ENCODE measurements at places on chromosomes 4 and X.

DNA sequence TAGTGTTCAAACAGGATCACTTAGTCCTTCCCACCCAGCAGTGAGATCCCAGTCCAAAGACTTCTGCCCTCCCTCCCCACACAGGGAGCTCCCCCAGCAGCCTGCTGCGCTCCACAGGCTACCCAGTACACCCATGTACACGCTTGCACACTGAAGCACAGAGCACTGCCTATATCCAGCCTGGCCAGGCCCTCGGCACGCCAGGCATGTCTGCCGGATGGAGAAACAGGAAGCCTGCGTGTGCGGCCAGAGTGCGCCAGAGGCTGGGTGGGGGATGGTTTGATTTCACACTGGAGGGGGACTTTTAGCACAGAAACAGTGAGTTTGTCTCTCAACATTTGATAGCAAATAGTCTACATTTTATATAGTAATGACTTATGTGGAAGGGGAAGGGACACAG is 833.5 kb upstream of the IGFBP7 start:
- no peak for DNase-seq

GRCh38 chr4:112514647-112515197 is 1.3 kb downstream of the NEUROG2 start:
- no peak for DNase-seq

DNA sequence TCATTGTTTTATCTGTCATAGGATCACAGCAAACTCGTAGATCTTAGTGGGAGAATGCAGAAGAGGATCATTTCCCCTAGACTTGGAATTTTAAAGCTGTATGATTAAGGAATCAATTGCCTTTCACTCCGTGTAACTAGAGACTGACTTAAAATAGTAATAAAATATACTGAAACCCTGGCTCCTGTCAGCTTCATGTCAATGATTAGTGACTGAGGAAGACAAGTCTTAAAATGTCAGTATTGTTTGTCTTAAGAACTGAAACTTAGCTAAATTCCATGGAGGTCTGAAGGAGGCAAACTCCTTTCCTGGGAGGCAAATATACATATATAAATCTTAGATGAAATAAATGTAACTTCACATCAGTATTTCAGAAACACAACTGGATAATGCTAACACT is 1016.7 kb upstream of the PCDH10 start:
- DNase-seq, result no peak

- DNase-seq, result no peak
These were observed 23.5 kb upstream of the SLC34A2 start for GRCh38 chr4:25632135-25632534.

DNA sequence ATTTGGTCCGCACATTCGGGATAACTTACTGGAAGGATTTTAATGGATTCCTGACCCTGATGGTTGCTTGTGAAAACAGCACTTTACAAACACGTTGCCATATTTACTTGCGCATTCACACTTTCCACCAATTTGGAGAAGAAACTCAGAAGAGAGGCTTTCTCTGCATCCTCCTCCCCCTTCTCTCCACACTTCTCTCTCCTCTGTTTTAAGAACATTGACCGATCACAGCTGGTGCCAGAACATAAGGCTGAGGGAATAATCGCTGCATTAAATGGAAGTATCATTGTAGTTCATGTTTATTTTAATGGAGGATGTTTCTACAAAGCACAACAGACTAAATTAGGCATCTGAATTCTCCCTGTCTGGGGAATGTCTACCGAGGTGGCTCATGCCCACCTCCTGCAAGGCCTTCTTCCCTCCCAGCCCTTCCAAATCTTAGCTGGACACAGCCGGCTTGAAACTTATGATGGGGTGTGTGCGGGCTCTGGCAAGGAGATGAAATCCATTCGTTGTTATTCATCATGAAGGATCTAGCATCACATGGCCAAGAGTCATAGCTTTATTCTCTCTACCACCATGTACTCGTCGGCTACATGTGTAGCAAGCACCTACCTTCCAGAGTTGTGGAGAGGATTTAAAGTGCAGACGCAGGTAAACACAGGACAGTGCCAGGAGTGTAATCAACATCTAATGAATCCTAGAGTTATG is 204.1 kb downstream of the LDB2 start:
- no peak for DNase-seq

- DNase-seq, result no peak
These were observed 56.1 kb downstream of the LUZP4 start for GRCh38 chrX:115345615-115346014.

DNA sequence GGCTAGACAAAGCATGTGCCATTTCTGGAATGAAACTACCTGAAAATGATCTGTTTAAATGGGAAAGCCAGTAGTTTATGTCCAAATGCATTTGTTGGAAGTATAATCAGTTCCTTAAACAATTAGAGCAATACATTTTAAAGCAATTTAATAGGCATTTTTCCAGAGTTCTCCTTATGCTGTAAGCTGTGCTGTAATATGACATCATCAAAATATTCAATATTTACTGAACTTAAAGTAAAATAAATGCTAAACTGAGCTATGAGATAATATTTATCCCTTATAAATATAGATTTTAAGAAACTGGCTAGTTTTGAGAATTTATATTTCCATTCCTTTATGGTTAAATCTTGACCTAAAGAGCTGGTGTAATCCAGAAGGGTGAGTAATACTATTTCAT is 7.9 kb downstream of the SLC4A4 start:
- no peak for DNase-seq

GRCh38 chrX:22666441-22666840 is 333.3 kb upstream of the DDX53 start:
- no peak for DNase-seq

- DNase-seq, result no peak
These were observed 4.6 kb downstream of the SHROOM2 start for GRCh38 chrX:9790866-9791265.

DNA sequence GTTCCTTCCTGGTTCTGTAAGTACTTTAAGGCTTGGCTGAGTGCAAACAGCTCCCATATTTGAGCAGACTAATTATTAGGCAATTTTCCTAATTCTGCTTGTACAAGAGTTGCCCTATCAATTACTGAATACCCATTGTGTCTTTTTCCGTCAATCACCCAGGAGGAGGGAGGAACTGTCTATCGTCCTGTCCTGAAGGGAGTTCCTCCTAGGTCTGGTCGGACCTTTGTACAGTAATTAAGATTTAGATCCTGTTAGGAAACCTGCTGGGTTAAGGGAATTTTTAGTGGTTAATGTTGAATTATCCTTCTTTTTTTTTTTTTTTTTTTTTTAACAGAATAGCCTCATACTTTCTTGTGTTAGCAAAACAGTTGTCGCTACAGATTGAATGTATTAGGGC is 130.1 kb downstream of the KDM6A start:
- DNase-seq, result no peak

DNA sequence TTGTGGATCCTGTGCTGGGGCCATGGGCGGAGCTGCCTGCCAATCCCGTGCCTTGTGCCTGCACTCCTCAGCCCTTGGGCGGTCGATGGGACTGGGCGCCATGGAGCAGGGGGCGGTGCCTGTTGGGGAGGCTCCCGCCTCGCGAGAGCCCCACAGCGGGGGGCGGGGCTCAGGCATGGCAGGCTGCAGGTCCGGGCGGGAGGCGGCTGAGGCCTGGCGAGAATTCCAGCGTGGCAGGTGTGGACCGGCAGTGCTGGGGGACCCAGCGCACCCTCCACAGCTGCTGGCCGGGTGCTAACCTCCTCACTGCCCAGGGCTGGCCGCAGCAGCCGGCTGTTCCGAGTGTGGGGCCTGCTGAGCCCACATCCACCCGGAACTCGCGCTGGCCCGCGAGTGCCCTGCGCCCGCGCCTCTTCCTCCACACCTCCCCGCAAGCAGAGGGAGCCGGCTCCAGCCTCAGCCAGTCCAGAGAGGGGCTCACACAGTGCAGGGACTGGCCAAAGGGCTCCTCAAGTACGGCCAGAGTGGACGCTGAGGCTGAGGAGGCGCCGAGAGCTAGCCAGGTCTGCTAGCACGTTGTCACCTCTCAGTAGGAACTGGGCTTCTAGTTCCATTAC is 85.9 kb downstream of the GBA3 start:
- no peak for DNase-seq

GRCh38 chr4:94277534-94277933 is 65.1 kb downstream of the HPGDS start:
- no peak for DNase-seq

GRCh38 chrX:97030947-97031346 is 147.2 kb downstream of the RPA4 start:
- no peak for DNase-seq

DNA sequence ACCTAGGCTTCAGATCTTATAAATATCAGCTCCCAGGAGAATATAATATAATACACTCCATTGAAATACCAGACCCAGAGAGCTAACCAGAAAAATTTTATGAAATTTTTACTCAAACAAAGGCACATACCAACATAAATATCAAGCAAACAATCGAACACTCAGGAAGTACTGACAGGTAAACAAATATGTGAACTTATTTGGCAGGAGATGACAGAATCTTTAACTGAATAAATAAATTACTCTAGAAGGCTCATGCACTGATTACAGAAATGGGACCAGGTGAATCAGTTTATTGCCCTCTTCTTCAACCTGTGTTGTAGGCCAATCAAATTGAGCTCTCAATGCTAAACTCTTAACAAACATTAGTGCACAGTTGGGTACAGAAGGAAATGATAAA is 225.2 kb upstream of the PABPC4L start:
- no peak for DNase-seq

DNA sequence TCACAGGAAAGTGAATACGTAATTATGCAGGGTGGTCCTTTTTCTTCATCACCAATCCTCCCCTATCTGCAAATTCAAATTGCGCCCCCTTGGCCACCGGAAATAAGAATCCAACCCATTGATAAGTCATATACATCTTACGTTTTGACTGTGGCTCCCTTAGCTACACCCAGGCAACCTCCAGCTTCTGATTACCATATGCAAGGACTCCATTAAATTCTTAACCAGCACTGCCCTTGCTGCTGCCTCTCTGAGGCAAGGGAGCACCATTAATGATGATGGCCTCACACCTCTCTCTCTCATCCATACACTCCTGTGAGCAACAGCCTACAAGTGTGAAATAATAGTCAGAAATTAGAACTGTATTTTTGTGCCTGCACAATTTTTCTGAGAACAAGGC is 106.0 kb upstream of the NOCT start:
- no peak for DNase-seq

DNA sequence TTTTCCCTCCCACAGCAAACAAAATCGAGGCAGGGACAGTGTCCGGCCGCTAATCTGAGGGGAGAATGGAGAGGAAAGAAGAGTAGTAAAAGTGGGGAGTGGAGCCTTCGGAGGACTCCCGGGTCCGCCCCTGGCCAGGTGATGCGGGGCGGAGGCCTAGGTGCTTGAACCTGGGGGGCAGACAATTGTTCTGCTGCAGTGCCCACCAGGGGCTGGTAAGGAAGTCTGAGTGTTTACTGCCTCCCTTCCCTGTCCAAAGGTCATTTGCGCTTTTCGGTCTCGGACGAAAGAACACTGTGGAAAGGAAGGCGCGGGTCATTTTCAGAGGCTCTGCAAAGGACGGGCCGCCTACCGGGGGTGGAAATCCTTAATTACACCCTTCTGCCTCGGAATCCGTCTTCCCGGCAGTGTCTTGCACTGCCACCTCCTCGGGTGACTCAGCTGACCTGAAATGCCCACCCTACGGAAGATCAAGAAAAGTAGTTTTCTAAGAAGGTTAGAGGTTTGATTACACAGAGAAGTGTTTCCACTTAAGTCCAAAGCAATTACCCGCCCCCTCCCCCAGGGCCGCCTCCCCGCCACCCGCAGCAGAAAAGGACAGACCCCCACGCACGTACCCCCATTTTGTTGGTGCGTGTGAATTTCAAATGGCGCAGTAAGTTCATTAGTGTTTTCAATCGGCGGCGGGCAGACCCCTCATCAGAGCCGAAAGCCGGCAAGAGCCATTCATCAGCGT is 99.9 kb upstream of the TENM3 start:
- DNase-seq, result no peak

- no peak for DNase-seq
These were observed 274.4 kb downstream of the IDS start for GRCh38 chrX:149230689-149231088.

Data from activated CD4-positive, alpha-beta T cell treated with anti-CD3 and anti-CD28 coated beads for 4 hours (primary cell).